ENCODE measurements at places on chromosomes 16 and 17.

DNA sequence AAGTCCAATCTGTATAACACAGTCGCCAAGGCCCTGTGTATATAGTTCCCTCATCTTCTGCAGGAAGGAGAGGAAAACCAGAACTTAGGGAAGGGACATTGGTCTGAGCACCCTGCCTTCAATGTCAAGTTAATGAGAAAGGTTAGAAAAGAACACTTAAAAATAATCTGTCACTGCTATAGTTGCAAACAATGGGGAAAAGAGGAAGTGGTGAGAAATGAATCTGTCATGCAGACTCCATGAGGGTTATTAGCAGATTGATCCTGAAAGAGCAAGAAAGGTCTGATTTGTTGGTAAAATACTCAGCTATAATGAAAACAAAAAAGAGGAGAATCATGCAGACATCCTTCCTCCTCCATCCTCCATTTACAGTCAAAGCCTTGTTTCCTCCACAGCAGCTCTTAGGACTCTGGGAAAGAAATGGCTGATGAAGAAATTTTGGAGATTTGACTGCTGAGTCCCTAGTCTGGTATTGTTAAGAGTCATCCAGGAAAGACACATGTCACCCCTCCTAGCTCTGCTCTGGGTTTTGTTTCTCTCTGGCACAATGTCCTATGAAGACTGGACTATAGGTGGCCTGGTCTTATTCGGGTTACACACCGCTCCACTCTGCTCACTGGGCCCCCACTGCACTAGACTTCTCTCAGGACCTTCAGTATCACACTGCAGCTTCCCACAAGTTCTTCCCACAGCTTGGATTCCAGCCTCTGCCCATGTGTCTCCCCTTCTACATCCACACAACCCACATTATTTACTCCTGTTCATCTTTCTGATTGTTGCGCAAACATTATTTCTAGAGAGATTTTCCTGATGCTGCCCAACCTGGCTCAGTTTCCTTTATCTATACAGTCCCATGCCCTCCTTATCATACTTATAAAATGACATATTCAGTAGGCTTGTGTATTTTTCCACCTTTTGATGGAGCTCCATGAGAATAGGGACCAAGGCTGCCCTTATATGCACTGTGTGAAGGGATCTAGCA, 56.5 kb upstream of the XYLT1 start:
- DNase-seq: no peak

DNA sequence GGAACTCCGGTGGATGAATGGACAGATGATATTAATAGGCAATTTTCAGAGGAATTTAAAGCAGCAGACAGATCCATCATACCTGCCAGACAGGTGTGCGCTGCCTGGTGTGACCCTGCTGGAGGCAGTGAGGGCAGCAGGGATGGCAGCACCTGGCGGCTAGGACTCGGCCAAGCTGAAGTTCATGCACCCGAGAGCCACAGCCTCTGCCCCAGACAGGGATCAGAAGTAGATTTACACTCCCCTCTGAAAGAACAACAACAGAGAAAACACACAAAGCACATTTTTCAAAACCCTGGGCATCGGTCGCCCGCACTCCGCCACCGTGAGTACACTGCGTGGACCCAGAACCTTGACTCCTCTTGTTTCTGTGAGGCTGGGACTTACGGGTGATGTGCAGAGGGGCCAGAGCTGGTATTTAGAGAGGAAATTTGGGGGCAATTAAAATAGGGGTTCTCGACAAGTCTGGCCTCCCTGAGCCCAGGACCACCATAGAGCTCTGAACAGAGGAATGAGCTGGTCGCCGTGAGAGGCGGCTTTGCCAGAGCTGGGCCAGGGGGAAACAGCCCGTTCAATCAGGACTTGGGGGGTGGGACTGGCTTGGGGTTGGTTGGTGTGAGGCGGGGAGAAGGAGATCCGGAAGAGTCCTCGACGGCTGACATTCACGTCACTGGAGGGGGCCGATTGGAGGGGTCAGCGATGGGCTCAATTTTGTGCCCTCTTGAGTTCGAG, 101.0 kb downstream of the METRNL start:
- DNase-seq: no peak

DNA sequence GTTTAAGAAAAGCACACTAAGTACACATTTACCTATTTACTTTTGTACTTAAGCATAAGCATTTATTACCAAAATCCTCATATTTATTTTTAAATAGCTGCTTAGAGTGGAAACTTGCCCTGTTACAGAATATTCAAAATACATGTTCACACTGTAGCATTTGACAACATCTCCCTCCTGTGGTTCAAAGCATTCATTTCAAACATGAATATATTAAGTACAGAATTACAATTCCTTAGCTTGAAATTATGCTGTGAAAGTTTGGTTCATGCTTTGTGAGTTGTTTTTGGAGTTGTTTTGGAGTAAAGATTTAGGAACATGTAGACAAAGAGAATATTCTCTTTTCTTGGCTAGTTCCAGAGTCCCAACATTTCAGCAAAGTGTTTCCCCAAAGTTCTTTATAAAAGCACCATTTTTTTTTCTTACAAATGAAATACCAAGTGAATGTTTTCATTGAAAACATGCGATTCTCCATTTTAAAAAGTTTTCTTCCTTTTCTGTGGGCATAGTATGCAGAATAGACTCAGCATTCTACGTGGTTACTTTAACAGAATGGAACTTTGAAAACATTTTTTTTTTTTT, 33.2 kb downstream of the TUBD1 start:
- DNase-seq: peak; percentile 78

DNA sequence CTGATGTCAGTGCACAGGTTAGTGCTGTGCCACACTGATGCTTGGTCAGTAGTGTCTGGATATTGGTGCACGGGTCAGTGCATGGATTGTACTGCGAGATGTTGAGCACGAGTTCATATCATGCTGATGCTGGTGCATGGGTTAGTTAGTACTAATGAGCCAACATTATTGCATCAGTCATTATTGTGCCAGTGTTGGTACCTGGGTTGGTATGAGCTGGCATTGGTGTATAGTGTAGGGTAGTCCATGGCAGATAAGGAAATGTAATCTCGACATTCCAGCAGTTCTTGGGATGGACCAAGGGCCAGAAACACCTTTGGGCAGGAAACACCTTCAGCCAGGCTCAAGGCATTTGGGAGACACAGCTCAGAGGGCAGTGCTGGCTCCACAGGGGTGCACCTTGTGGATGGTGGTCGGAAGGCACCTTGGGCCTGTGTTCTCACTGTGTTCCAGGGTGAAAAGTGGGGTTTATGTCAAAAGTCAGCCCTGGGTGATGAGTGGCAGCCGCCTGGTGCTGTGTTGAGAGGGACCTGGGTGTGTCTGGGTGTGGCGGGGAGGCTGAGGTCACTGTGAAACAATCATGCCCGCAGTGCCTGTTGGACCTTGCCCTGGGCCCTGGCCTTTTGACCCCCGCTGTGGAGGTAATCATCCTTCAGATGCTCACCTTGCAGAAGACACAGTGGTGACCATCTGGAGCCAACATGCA, 100.7 kb upstream of the ZNF469 start:
- DNase-seq: no peak

DNA sequence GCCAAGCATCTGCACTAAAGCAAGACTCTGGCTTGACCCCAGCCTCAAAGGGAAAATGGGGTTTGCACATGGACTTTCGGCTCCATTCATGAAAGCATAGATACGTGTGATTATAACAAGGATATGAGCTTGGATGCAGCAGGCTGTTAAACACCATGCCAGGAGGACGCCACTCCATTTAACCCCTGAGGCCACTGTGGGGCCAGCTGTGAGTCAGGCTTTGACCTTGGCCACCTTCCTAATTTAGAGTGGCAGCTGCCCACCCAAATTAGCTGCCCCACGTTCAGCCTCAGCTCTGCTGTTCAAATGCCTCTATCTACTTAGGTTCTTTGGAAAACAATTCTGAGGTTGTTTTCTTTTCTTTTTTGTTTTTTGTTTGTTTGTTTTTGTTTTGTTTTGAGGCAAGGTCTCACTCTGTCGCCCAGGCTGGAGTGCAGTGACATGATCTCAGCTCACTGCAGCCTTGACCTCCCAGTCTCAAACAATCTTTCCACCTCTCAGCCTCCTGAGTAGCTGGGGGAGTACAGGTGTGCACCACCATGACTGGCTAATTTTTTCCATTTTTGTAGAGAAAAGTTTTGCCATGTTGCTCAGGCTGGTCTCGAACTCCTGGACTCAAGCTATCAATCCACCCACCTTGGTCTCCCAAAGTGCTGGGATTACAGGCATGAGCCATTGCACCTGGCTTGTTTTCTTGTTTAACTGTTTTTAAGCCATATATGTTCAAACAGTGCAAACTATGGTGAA, 23.2 kb upstream of the KIFC3 start:
- no peak for DNase-seq

- DNase-seq: no peak
These were observed 28.0 kb downstream of the AP1G1 start for GRCh38 chr16:71780521-71781089.

GRCh38 chr17:76955191-76955590, 87.0 kb downstream of the MGAT5B start:
- no peak for DNase-seq

DNA sequence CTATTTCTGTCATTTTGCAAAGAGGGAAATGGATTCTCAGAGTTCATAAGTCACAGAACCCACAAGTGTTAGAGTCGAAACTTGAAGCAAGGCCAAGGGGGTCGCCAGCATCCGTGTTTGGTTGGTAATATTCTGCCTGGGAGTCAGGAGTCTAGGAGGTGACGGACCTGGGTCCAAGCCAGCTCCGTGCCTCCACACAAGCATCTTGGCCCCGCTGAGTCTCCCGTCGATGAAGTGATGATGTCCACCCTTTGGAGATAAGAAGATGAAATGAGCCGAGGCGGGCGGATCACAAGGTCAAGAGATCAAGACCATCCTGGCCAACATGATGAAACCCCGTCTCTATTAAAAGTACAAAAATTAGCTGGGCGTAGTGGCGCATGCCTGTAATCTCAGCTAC, 53.2 kb upstream of the TNRC6C start:
- DNase-seq: no peak

DNA sequence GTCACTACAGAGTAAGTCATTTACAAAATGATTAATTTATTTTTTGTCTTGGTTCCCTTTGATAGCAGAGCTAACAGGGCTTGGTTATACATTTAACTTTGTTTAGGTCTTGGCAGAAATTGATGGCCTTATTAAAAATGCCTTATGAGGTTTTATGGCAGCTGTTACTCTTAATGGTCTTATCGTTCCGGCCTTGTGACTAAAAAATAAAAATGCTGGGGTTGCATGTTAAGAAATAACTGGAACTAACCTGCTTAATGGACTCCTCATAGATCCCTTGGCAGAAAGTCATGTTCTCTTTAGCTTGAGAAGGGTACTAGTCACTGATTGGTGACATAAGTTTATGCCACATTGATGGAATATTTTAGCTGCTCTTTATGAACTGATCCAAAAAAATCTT, 18.3 kb downstream of the COX11 start:
- no peak for DNase-seq

GRCh38 chr17:56898874-56899273, 15.0 kb downstream of the TRIM25 start:
- no peak for DNase-seq

GRCh38 chr17:55086635-55087058, 118.1 kb downstream of the STXBP4 start:
- peak; percentile 89 for DNase-seq

- DNase-seq: no peak
These were observed 262.3 kb downstream of the SOX9 start for GRCh38 chr17:72382971-72383722.

DNA sequence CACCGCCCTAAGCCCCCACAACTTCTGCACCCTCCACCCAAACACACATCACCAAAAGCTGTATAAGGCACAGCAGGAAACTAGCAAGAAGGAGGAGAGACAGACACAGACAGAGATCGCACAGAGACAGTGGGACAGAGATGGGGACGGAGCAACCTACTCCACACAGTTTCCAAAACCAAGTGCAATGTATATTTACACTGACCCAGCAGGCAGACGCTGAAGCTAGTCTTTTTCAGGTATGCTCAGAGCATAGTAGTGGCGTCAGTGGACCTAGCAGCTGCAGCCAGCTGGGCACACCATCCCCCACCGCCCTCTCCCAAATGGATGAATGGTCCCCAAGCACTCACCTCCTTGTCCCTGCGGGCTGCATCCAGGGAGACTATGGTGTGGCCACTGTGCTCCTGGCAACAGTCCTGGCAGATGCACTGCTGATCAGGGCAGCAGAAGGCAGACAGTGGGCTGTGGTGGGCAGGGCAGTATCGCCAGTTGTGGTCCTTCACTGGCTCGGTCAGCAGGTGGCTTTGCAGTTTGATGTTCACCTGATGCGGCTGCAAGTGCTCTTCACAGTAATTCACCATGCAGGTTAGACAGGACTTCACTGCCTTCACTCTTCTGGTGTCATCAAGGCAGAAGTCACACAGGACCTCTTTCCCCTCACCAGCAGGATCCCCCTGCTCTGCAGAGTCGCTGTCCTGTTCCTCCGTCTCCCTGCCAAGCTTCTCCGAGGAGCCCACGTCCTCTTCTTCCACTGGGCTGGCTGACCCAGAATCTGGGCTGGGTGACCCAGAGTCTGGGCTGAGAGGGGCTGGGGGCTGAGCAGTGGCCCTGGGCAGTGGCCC, 31.5 kb upstream of the FBXW10B start:
- peak; percentile 2 for DNase-seq

DNA sequence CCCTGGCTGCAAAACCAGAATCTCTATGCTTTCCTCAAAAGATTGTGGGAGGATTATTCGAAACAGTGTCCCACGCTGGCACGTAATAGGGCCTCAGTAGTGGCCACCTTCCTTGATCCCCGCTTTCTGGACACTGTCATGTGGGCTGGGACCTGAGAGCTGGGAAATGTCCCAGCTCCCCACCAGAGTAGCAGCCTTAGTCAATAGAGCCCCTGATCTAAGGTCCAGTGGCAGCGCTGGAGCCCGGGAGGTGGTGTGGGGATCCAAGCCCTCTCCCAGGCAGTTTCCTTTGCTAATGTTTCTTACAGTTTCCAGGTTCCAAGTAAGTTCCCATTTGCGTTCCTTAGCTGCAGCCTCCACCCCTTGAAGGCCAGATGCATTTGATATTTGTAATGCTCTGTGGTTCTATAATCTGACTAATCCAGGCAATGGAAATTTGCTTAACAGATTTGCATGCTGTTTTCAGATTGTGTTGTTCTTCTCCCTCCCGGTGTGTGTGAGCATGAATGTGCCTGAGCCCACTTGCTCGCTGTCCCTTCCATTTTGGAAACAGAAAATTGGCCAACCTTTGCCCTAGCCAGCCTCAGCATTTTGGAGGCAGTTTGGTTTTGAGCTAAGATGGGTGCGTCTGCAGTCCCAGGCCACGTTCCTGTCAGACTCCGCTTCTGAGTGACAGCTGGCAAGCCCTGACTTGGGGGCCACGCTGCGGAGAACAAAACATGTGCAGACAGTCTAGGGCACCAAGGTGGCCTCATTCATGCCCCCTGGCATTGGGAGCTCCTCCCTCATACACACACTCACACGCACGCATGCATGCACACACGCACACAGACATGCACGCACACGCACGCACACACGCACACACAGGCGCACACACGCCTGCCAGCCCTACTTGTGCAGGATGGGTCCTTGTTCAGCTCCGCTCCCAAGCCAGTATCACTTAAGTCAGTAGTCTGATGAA, 69.4 kb downstream of the CCDC182 start:
- no peak for DNase-seq

All from fibroblast of mammary gland (primary cell).